ENCODE measurements at places on chromosomes 6 and 20. TPM values are rescaled to one million over a fixed set of nuclear protein-coding genes. Genes with fewer than 3 reads are reported as not detected.

The WASF1 gene
- 11.0 TPM for total RNA-seq

The MYH7B gene
- 0.42 TPM for total RNA-seq

GRCh38 chr20:23508449-23509229, 17.7 kb downstream of the CST8 start:
- no peak for DNase-seq

DNA sequence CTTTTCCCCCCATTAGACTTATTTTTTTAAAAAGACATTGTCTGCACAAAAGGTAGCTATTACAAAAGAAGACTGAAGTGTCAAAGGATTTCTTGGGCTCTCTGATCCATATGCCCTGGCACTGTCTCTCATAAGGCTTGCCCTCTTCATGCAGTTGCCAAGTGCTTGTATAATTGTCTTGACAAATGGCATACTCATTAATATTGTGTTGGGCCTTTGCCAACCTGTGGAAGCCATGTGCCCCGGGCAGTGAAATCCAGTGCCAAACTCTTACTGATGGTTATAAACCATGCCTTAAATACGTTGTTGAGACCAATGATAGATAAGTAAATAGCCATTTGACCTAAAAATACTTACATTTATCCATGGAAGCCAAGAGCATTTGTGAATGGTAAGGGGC, 98.1 kb downstream of the FARS2 start:
- no peak for DNase-seq

GRCh38 chr20:59836767-59837166, 96.7 kb downstream of the SYCP2 start:
- no peak for DNase-seq

GRCh38 chr6:106446287-106446885, 85.9 kb downstream of the CRYBG1 start:
- no peak for DNase-seq

- DNase-seq, result no peak
These were observed 133.3 kb upstream of the ARMC2 start for GRCh38 chr6:108714766-108715414.

DNA sequence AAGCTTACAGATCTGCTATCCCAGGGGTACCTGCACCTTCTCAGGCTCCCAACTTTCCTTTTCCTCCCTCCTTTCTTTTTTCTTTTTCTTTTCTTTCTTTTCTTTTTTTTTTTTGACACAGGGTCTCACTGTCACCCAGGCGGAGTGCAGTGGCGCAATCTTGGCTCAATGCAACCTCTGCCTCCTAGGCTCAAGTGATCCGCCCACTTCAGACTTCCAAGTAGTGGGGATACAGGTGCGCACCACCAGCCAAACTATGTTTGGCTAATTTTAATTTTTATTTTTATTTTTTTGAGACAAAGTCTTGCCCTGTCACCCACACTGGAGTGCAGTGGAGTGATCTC, 36.0 kb downstream of the PIM1 start:
- no peak for DNase-seq

- DNase-seq, result no peak
These were observed 298.9 kb downstream of the TFAP2C start for GRCh38 chr20:56928007-56928406.

Measured in posterior vena cava (tissue), 2 donors.